Hepatocyte (in vitro differentiated cells): ENCODE measurements at places on chromosomes 7 and 10.

DNA sequence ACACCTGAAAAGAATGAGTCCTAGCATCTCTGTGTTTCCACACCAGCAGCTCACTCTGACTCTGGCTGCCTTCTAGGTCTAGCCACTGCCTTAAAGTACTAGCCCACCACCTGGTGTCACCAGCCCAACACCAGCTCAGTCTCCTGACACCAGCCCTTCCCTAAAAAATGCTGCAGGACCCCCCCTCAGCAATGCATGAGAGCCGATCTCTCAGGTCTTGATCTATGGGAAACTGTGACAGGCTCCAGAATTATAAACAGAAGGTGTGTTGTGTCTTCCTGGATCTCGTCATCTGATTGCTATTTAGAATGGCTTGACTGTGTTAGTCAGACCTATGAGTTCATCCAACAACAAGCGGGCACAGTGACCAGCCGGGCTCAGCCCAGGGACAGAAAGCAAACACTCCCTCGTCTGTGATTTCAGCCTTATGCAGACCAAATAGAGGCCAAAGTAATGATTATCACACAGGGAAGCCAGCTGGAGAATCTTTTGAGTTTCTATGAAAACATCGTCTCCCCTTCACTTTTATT, 66.6 kb downstream of the CUBN start:
- DNase-seq = peak; percentile 81

DNA sequence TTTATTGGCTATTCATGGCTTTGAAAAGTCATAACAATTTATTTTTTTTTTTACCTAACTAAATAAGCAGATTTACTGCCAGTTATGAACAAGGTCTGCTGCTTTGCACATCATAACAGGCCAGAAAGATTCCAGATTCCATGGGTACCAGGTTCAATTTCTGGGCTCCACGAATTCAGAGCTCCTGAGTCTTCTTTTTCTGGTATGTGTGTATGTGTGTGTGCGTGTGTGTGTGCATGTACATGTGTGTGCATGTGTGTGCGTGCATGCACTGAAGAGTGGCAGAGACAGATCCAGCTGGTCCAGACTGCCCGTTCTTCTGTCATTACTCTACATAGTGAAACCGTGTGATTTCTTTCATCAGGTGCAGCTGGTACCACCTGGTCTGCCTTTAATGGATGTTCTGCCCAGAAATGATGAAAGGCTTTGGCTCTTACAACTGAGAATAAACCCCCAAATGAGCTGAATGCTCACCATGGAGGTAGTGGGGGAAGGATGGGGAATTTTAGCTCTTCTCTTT, 14.6 kb upstream of the PRTFDC1 start:
- DNase-seq = no peak

- no peak for DNase-seq
Measured at GRCh38 chr7:124489082-124489819, 276.3 kb downstream of the GPR37 start.

DNA sequence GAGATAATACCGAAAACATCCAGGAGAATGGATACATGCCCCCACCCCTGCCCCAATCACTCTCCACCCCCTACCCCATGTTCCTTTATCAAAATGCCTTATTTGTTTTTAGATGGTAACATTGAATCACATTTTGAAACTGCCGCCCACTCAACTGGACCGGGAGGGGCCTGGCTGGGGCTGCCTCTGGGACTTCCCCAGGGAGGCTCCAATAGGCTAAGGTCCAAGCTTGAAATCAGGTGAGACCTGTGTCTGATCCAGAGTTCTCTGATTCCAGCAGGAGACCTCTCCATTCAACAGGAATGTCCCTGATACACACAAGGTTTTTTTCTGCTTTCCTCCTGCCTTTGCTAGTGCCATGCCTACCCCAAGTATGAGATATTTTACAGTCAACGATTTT, 43.8 kb upstream of the ACSL5 start:
- peak; percentile 53 for DNase-seq

DNA sequence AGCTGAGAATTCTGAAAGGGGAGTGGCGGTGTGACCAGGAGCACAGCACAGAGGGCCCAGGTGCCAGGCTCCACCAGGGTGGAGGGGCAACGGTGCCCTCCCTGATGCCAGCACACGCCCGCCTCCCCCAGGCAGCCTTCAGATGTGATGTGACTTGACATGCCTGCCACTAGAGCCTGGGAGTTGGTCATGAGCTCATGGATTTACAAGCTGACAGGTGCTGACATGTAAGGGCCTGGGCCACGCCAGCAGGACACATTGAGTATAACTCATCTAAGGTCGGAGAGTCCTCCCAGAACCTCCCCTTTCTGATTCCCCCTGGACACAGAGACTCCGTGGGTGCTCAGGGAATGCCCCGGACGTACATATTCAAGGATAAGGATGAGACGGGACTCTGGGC, 74.2 kb downstream of the LSM5 start:
- no peak for DNase-seq

DNA sequence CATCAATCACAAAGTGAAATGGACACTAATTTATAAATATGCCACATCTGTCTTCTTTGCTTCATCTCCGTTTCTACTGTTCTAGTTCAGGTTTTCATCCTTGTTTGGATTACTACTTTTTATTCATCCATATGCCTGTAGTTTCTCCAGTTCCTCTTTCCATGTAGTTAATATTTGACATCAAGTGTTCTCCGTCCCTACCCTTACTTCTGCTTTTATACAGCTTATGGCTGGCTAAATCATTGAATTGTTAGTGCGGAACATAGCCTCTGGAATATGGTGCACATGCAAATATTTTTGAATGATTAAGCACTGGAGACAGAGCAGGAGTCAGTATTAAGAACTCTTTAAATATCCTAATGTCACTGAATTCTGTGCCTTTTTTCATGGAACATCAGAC, 230.0 kb upstream of the PPP1R3A start:
- DNase-seq = no peak

GRCh38 chr10:101812606-101813005, 5.6 kb downstream of the OGA start:
- no peak for DNase-seq

- DNase-seq = peak; percentile 19
Measured at GRCh38 chr7:143040209-143040715, 11.9 kb upstream of the OR6V1 start.

GRCh38 chr10:108574233-108574632, 1349.1 kb downstream of the XPNPEP1 start:
- DNase-seq = no peak

- no peak for DNase-seq
Measured at GRCh38 chr7:557558-557881, 37.9 kb upstream of the PDGFA start.

- DNase-seq = peak; percentile 45
Measured at GRCh38 chr10:127928021-127928806, 21.3 kb downstream of the PTPRE start.

DNA sequence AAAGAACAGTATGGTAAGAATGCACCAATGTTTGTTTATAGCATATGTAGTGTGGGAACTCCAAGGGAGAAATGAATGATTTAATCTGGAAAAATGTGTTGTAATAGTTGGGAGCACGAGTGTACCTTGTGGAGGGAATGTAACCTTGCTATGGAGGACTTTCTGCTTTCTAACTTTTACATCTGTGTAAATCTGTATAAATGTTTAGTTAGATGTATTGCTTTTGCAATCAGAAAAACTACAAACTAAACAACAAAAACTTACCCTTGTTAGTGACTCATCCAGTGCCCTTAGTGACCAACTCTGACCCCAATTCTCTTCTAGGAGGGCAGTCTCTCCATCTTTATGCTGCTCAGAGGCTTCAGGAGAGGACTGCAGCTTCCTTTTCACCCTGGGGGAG, 89.3 kb downstream of the CCNY start:
- DNase-seq = no peak

DNA sequence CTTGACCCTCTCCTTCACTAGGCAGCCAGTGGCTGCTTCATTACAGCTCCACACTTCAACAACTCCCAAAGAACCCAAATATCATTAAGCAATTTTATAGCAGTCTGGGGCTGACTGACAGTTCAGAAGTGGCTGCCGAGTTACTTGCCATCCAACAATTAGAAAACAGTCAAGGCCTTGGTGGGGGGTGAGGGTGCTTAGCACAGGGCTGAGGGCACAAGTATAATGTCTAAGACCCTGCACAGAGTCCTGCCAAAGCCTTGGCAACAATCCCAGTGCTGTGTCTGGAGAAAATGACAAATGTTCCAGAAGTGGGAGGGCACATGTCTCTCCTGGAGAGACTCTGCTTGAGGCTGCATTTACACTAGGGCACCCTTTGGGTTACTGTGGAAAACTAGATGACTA, 71.1 kb downstream of the CXCL12 start:
- DNase-seq = no peak

DNA sequence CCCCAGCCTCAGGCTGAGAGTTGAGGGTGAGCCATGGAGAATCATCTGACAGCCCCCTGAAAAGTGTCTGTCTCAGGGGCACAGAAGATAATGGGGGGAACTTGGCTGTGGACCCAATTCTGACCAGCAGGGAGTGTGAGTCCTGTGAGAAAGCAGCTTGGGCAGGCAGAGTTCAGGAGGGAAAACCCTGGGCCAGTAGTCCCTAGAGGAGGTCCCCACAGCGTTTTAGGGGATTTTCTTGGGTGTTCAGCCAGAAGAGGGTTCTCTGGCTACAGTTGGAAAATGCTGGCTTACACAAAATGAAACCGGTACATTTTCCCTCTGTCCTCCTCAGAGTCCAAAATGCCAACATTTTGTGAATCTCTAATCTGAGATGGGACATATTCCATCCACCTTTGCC, 35.8 kb upstream of the TRIM8 start:
- no peak for DNase-seq

GRCh38 chr7:7136466-7137381, 45.6 kb upstream of the C1GALT1 start:
- no peak for DNase-seq

DNA sequence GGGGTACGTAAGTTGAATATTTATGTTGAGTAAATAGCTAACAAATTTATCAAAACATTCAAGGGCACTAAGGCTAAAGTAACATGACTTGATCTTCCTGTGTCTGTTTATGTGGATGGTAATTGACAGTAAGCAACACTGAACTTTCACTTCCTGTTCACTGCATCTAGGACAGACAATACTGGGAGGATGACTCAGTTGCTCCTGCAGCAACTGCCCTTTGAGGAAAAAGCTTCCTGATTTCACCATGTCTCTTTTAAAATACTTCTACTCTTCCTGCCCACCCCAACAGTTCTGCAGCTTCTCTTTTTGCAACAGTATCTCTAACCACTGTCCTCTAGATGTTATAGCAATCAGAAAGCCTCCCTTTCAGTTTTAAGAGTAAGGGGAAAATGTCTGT, 76.6 kb upstream of the HGF start:
- peak; percentile 23 for DNase-seq
